ENCODE measurements at places on chromosomes 3 and 15.

DNA sequence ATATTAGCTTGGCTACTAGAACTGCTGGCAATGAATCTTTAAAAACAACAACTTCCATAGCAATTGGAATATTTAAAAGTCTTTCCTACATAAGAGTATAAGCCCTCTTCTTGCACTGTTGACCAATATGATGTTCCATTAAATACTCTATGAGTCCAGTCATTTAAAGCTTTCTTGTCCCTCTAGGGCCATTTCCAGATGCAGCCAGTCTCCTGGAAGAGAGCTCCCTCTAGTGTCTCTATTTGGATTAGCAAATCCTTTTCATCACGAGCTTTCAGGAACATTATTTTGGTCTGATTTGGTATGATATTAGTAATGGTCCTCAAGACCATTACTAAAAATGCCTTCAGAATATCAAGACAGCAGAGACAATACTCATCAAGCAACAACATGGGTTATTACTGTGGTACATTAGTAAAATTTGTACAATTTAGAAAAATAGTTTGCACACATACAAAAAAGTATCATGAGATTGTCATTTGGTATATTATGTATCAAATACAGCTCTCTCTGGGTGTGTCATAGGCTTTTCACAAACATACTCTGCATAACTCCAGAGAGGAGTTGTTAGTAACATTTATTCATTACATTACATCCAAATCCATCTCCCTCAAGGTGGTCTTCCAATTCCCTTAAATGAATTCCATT, 101.3 kb downstream of the DPH6 start:
- DNase-seq: peak; percentile 36

- DNase-seq: no peak
These were observed 16.0 kb downstream of the PARP9 start for GRCh38 chr3:122548076-122548475.

DNA sequence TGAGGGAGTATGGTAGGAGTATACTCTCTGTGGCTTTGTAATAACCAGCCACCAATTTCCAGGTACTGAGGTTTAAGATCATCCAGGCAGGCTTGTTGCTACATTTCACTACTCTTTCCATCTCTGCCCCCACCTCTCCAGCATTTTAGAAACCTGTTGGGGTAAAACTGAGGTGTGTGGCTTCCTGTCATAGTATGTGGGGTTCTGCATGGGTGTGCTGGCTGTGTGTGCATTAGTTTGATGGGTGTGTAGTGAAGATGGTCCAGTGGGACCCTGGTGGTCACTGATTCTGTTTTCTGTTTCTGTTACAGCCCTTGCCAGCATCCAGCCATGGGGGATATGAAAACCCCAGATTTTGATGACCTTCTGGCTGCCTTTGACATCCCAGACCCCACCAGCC, 34.0 kb downstream of the ZNF592 start:
- no peak for DNase-seq

DNA sequence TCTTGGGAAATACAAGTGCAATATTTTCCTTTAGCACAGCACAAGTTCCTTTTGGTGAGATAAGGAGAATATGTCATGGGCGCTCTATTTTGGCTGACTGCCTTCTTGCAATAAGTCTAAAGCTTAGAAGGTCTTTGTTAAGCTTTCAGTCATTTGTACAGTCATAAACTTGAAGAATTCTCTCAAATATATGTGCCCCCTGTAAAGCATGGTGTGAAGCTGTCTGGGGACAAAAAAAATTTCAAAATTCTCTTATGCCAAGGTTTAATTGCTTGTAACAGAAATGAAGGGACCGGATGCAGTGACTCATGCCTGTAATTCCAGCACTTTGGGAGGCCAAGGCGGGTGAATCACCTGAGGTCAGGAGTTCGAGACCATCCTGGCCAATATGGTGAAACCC, 21.7 kb upstream of the ARID3B start:
- DNase-seq: no peak

GRCh38 chr15:69025320-69025719, 10.8 kb downstream of the NOX5 start:
- no peak for DNase-seq

GRCh38 chr15:32817577-32817976, 99.8 kb downstream of the GREM1 start:
- DNase-seq: no peak

GRCh38 chr3:184300378-184300720, 1.3 kb downstream of the PSMD2 start:
- no peak for DNase-seq
